Activated T-cell treated with anti-CD3 and anti-CD28 coated beads for 24 hours (primary cell): ENCODE measurements at places on chromosomes 6 and 20.

- DNase-seq = no peak
Measured at GRCh38 chr6:14037402-14038277, 79.9 kb upstream of the CD83 start.

GRCh38 chr20:14142171-14142570 is 146.9 kb downstream of the MACROD2 start:
- DNase-seq = no peak

GRCh38 chr6:98118397-98119045 is 715.9 kb upstream of the POU3F2 start:
- no peak for DNase-seq

DNA sequence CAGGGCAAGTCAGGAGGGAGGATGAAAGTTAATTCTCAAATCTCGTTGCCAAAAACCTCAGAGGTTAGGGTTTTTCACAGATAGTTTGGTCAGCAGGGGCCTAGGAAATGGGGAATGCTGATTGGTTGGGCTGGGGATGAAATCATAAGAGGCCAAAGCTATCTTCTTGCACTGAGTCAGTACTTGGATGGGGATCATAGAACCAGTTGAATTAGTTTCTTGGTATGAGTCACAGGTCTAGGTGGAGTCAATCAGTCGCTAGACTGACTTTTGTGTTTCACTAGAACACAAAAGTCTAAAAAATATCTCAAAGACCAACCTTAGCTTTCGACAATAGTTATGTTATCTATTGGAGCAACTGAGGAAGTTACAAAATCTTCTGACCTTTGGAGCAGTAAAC is 368.5 kb downstream of the TBC1D32 start:
- DNase-seq = no peak

- DNase-seq = no peak
Measured at GRCh38 chr20:47781632-47782031, 3.6 kb downstream of the SULF2 start.

DNA sequence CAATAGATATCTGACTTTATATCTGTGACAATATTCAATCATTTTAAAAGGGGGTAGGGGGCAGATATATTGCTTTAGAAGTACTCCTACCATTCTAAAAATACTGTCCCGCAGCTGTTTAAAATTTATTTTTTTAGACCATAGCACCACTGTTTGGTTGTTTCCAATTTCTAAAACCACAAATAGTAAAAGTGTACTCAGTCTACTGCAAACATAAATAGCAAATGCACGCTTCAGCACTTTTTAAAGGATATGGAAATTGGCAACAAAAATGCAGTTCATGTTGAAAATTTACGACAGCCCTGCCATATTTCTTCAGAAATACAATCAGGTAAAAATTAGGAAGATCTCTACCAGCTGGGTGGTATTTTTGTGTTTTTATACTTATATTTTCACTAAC is 132.0 kb upstream of the RUNX2 start:
- no peak for DNase-seq

- DNase-seq = no peak
Measured at GRCh38 chr6:159899994-159900745, 9.4 kb downstream of the MAS1 start.

- DNase-seq = no peak
Measured at GRCh38 chr6:155374681-155375080, 60.4 kb upstream of the TFB1M start.

DNA sequence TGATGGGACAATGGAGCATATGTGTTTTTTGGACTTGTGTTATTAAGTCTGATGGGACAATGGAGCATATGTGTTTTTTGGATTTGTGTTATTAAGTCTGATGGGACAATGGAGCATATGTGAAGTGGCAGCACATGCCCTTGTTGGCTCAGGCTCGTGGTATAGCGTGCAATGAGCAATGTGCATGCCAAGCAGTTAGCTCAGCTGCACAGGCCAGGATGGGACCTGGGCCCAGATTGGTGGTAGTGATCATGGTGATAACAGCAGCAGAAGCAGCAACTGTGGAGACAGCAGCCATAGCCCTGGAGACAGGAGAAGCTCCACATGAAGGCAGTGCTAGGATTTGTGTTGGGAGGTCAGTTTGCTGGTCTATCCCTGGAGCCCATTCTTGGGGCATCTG is 61.1 kb downstream of the IL20RA start:
- DNase-seq = no peak

DNA sequence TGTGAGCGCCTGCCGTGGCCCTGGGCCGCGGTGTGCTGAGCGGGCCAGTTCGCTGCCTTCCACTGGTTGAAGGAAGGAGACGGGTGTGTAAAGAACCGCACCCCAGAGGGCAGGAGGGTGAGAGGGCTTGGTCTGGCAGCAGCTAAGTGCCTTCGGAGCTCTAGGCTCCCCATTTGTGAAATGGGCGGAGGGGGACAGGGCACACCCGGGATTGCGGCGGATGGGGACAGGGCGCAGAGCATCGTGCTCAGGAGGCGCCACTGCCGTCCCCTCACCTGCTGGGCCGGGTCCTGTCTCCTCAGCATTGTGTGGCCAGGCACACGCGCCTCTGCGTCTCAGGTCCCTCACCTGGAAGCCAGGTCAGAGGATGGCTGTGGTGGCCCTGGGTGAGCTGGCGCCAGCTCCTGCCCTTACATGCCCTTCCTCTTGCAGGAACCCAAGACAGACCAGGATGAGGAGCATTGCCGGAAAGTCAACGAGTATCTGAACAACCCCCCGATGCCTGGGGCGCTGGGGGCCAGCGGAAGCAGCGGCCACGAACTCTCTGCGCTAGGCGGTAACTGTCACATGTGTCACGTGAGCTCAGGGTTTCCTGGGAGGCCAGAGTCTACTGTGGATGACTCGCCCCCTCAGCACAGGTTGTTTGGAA is 3.1 kb downstream of the ADRM1 start:
- no peak for DNase-seq

DNA sequence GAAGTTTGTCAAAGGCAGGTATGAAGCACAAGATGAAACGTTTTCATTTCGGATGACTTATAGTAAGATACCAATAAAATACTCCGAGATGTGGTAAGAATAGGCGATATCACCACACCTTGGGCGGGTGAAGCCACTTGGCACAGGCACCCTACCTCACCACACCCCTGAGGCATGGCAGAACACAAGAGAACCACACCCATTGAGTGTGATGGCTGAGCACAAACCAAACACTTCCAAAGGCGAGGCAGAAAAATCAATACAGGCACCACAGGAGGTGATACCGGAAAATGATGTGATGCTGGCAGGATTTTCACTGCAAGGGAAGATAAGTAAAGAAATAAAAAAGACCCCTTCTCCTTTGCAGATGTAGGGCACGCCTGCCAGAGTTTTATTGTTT is 332.9 kb upstream of the PRDM1 start:
- DNase-seq = no peak

DNA sequence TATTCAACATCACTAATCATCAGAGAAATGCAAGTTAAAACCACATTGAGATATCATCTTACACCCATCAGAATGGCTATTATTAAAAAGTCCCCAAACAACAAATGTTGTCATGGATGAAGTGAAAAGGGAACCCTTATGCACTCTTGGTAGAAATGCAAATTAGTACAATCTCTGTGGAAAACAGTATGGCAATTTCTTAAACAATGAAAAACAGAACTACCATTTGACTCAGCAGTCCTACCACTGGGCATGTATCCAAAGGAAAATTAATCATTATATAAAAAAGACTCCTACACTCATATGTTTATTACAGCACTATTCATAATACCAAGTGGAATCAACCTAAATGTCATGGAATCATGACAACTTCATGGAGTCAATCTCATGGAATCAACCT is 611.3 kb upstream of the GJE1 start:
- DNase-seq = no peak

GRCh38 chr6:5425797-5426196 is 164.5 kb downstream of the FARS2 start:
- no peak for DNase-seq

GRCh38 chr6:137323860-137324259 is 104.7 kb upstream of the IFNGR1 start:
- DNase-seq = no peak

DNA sequence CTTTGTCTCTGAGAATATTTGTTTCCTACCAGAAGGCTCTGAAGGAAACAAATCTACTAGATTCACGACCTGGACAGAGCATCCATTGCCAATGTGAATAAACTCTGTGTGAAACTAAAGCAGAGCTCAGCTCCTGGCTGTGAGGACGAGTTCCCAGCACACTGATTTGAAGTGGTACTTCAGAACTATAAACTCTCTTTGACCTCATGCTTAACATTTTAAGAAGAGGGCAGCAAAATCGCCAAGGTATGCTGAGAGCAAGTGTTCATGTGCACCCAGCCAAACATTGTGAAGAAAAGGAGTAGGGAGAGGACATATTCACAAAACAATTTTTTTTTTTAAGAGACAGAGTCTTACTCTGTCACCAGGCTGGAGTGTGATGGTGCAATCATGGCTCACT is 33.7 kb upstream of the ZNF133 start:
- no peak for DNase-seq

- no peak for DNase-seq
Measured at GRCh38 chr6:11232770-11233626, 530 bp upstream of the NEDD9 start.

- no peak for DNase-seq
Measured at GRCh38 chr20:37533154-37533715, 5.6 kb upstream of the BLCAP start.

DNA sequence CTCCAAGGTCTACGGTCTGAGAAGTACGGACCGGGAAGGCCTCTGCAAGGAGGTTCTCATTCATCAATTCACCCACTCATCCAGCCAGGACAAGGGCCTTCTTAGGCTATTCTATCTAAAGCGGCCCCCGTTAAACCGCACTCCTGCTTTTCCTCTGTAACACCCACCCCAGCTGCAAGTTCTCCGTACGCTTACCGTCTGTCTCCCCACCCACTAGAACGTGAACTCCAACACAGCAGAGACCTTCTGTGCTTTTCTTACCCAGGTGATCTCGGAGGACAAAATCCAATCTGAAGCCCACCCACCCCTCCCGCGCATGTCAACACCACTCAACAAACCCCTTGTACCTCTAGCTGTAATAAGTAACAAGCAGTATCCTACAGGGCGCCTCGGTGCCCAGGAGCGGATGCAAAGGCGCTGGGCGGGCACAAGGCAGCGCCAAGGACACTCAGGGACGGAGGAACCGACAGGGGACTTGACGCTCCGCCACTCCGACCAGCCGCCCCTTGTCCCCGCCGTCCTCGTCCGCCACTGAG is 351 bp downstream of the AURKA start:
- no peak for DNase-seq

GRCh38 chr20:64142590-64142989 is 21.7 kb upstream of the MYT1 start:
- DNase-seq = no peak

- DNase-seq = no peak
Measured at GRCh38 chr6:134376785-134377184, 58.9 kb upstream of the SGK1 start.

- DNase-seq = no peak
Measured at GRCh38 chr6:150087336-150087735, 18.4 kb upstream of the ULBP3 start.

- no peak for DNase-seq
Measured at GRCh38 chr6:89505847-89506246, 72.9 kb downstream of the ANKRD6 start.

DNA sequence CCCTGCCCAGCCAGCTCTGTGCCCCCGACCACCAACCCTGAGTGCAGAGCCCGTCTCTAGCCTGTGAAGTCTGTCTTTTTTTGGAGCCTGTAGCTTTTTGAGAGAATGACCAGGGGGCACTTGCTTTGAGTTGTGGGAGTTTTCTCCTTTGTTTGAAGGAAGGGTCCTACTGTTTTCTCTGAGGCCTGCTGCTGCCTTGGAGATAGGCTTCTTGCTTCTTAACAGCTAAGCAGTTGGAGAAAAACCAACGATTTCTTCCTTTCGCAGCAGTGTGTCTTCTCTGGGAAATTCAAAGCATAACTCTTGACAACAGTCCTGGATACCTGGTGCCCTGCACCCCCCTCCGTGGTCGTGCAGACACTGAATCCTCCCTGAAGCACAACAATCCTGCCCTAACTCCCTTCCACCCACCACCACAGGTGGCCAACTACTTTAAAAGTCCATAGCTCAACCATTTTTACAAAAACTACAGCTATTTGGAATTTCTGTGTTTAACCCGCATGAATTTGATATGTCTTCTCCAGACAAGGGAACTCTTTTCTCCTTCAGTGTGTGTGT is 61.0 kb downstream of the FAM50B start:
- no peak for DNase-seq

- no peak for DNase-seq
Measured at GRCh38 chr6:7939184-7939863, 28.7 kb upstream of the TXNDC5 start.

- DNase-seq = no peak
Measured at GRCh38 chr6:148247386-148248063, 95.1 kb upstream of the SASH1 start.

- no peak for DNase-seq
Measured at GRCh38 chr6:132819405-132820161, 5.2 kb downstream of the RPS12 start.

DNA sequence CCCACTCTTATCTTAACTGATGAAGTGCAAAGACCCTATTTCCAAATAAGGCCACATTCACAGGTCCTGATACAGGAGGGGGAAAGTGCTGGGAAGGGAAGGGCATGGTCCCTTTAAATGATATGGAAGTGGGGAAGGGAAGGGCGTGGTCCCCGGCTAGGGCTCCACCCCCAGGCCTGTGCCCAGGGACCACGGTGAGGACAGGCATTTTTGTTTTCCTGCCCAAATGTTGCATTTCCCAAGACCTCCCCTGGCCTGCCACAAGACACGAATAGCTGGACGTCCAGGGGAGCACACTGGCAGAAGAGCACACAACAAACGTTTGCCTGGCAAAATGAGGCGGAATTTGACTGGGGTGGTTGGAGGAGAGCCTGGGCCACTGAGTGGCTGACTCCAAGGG is 16.1 kb upstream of the HFE start:
- no peak for DNase-seq

GRCh38 chr20:39911497-39911896 is 777.5 kb downstream of the MAFB start:
- no peak for DNase-seq

DNA sequence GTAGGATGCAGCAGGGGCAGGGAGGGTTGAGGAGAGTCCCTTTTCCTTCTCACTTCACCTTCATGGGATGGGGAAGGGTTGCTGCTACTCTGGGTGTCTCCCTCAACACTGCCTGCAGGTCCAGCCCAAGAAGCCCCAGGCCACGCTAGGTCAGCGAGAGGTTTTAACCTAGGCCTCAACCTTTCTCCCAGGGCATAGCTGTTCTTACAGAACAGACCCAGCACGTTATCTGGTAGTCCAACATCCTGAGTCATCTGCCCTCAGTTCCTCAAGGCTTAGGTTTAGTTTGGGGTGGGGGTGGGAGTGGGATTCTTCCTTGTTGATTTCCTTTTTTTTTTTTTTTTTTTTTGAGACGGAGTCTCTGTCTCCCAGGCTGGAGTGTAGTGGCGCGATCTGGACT is 15.8 kb downstream of the LRRC73 start:
- DNase-seq = no peak

GRCh38 chr6:153872946-153873345 is 166.1 kb upstream of the OPRM1 start:
- no peak for DNase-seq

DNA sequence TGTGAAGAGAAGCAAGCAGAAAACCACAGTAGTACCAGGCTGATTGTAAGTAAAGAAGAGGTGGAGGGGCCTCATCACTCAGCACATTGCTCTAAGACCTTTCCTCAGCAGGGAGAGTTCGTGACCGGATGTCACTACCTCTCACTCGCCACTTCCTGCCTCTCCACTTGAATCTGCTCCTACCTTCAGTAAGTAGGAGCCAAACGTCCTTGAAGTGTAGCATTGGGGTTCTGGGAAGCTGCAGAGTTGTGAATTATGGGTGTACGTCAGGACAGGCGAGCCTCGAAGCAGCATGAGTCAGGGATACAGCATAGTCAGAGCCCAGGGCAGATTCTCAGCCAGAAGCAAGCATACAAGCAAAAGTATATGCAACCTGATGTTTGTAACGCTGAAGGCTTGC is 224.9 kb downstream of the PHACTR1 start:
- no peak for DNase-seq
